Stimulated activated effector memory CD8-positive, alpha-beta T cell treated with anti-CD3 and anti-CD28 coated beads, Interleukin-12 subunit alpha, Interleukin-12 subunit beta, amount 100 ng/mL, for 72 hours (primary cell): ENCODE measurements at places on chromosomes 2 and 18.
A peak's percentile ranks its signal among the peaks of the same experiment; 100 is the strongest.

GRCh38 chr2:83240611-83241010 is 1218.5 kb downstream of the SUCLG1 start:
- no peak for DNase-seq

DNA sequence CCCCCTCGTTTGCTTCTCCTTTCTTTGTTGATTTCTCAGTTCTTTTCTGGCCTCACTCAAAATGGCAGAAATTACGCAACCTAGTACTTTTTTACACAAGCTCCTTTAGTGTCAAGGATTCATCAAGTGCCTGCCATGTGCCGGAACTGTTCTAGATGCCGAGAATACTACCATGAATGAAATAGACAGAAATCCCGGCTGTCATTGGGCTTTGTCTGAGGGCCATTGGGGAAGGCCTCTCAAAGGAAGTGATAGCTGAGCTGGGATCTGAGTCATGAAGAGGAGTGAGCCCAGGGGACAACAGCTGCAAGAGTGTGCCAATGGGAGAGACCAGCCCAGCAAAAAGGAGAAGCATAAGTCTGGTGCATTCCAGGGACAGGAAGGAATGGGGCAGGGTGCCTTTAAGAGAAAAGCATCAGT is 34.3 kb upstream of the PPP1CB start:
- no peak for DNase-seq

GRCh38 chr2:110662560-110662959 is 15.3 kb downstream of the BUB1 start:
- no peak for DNase-seq

DNA sequence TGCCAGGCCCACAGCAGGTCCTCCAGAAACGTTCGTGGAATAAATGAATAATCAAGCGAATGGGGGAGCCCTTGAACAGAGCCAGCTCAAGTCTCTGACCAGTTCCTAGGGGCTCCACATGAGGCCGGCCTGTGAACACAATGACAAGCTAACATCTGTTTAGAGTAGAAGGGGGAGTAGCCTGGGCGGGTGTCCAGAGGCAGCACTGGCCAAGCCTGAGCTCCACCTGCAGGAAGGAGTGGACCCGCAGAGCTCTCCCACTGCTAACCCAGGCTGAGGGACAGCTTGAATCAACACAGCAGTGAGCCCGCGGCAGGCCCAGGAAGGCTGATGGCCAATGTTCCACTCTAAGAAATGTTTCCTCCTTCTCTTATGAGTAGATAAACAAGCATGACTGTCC is 234.8 kb upstream of the RAB6C start:
- no peak for DNase-seq

GRCh38 chr2:8378016-8378810 is 303.6 kb upstream of the ID2 start:
- no peak for DNase-seq

DNA sequence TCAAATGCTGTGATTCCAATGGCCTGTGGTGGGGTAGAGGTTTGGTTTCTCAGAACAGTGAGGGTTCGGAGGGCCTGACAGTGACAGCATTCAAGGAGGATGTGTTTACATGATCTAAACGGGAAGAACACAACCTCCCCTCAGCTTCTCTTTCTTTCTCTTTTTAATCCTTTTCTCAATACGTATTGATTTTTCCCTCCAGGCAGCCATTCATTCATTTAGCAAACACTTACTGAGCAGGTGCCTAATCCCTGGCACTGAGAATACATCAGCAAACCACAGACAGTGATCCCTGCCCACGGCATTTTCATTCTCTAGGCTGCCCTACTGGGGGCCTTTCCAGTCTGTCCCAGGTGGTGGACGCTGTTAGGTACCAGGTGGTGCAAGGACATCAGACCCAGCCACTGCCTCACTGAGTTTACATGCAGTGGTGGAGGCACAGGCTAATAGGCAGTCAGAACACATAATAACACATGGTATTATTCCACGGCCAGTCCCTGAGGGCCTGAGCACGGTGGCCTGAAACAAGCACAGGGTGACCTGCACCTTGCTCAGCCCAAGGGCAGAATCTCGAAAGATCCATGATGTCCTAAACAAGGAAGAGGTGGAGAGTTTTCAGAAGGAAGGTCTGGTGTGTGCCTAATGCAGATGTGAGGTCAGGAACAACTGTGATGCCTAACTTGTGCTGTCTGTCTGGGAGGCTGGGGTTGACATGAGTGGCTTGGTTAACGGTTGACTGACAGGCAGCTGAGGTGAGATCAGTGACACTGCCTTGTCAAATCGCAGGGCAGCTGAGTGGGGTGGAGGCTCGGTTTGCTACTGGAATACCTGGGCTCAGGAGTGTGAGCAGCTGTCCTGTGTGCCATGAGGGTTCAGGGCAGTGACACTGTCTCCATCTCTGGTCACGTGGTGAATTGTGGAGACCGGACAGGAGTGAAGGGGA is 785.5 kb upstream of the HS6ST1 start:
- no peak for DNase-seq

DNA sequence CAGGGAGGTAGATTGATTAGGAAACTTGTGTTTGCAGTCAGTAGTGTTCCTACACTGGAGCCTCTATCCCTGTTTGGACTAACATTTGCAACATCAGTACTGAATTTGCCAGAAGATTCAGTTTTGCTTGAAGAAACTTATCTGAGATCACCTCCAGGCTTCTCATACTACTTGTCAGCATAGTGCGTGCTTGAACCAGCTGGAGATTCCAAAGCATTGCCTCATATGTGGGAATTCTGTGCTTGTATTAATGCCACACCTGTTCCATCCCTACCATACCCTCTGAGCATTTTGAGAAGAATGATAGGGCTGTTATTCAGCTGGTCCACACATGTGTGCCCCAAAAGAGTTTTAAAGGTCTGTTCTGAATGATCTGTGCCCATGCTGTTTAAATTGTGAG is 148.7 kb downstream of the RAPGEF4 start:
- DNase-seq, result no peak

DNA sequence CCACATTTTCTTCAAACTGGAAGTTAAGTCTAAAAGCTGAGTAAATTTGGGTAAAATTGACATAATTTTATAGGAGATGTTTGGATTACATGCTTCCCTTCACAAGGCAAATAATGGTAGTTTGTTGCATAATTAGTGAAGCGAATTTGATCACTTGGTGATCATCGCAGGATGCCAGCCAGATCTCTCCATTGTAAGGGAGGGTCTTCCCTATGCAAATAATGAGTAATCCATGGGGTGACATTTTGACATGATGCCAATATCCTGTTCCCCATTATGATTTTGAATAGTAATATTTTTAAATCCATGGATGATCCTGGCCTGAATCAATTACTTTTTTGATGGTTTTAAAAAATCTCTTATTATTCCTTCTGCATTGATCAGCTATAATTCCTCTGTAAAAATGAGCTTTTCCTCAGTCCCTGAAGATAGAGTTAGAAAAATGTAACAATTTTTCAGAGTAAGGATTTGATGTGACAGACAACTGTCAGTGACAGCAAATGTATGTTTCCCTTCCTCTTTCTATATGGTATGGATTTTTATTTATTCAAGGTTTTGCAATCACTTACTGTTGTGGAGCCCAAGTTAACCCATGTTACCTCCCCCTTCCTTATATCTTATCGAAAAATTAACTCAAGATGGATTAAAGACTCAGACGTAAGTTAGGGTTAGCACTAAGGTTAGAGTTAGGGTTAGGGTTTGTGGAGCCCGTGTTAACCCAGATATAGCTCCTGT is 21.4 kb downstream of the CCL20 start:
- no peak for DNase-seq

DNA sequence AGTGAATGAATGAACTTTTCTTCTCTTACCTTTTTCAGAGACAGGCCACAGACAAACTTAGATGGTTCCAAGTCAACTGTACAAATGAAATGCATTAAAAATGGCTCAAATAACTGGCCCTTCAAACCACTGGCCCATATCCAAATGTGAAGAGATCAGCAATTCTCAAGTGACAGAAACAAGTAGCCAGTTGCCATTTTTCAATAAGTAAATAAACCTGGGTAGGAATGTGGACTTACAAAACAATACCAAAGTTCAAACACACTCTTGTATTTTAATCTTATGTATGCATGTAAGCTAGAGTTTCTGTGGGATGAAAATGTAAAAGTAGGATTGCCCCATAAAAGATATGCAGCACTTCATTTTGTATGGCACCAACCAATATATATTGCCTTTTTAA is 129.2 kb downstream of the MEP1B start:
- DNase-seq, result no peak

DNA sequence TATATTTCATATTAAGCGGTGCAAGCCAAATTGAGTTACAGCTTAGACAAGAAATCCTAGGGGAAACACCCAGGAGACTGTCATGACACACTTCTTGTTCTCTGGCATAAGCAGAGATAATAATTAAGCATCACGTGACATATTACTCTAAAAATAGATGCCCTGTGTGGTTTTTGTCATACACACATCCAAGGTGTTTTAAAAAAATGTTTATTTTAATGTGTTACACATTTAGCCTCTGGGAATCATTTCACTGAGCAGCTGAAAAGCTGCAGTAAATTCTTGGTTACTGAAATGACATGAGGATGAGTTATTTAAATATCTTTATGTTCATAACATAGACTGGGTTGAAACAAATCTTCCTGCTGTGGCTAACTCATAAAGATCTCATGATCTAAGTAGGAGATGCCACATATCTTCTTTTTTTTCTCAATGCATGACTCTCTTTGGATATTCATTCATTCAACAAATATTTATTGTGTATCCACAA is 38.0 kb upstream of the ERMN start:
- DNase-seq, result no peak

GRCh38 chr18:49886891-49887764 is 73.8 kb upstream of the ACAA2 start:
- no peak for DNase-seq

GRCh38 chr18:51621113-51621863 is 423.8 kb upstream of the MEX3C start:
- DNase-seq, result peak; percentile 58

DNA sequence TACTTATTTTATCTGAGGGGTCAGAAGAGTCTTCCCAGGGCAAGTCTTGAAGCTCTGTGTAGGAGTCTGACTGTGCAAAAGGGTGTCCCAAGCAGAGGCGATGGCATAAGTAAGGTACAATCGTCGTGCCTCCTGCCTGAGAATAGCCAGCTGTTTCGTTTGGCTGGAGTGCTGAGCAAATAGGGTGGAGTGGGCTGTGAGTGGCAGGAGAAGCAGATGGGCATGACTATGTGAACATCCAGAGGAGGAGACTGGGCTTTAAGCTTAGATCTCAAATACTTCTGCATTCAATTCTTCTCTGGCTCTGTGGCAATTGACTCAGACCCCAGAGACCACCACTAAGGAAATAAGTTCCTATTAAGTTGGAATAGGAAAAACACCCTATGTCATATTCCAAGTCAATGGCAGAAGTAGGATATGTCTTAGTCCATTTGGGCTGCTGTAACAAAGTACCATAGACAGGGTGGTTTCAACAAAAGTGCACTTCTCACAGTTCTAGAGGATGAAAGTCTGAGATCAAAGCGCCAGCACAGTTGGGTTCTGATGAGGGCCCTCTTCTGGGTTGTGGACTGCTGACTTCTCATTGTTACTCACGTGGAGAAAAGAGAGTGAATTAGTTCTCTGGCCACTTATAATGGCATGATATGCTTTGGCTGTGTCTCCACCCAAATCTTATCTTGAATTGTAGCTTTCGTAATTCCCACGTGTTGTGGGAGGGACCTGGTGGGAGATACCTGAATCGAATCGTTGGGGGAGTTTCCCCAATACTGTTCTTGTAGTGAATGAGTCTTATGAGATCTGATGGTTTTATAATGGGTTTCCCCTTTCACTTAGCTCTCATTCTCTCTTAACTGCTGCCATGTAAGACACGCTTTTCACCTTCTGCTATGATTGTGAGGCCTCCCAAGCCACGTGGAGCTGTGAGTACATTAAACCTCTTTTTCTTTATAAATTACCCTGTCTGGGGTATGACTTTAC is 120.2 kb downstream of the LPIN1 start:
- no peak for DNase-seq

DNA sequence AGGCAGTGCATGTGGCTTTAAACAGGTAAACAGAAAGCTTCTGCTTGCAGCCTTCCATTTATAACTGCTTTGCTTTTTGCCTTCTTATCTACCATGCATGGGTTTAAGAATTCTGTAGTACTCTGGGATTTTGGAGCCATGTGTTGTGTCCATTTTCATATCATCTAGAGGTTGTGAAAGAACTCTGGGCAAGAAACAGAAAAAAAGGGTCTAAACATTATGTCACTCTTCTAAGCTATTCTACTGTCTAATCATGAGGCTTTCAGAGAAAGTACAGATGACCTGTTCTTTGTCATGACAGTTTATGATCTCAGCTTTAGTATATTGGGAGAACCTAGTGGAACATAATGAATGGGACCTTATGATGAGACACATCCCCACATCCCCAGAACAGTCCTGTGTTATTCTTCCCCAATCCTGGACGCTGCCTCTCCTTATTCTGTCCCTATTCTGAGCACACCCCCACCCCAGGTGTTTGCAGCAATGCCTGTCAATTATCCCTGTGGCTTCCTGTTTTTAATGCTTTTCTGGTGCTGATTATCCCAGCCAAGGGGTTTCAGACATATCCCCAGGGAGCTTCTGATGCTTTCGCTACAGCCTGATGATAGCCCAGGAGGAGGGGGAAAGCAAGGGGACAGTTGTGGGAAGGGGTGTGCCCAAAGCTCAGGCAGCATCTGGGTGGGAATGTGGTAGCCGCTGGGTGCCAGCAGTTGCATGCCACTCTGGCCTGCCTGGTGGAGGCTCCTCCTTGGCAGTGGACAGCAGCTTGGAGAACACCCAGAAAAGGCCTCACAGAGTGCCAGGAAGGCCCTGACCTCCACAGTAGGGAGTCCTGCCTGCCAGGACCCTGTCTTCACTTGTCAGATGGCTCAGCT is 169.5 kb upstream of the MAP3K20 start:
- no peak for DNase-seq

DNA sequence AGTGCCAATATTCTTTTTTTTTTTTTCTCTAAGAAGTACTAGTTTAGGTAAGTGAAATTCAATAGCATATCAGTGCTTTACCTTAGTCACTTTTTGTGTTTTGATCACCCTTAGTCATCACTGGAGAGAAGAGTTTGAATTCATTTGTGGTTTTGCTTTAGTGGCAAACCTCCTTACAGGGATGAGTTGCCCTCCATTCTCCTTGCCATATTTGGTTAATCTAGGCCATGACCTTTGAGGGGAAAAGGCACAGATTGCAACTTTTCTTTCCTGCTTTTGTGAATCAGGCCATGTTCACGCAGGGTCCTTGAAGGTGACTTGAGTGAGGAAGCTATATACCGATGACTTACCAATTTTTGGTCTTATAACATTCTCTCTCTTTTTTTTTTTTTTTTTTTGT is 34.4 kb downstream of the PLEKHA3 start:
- no peak for DNase-seq

DNA sequence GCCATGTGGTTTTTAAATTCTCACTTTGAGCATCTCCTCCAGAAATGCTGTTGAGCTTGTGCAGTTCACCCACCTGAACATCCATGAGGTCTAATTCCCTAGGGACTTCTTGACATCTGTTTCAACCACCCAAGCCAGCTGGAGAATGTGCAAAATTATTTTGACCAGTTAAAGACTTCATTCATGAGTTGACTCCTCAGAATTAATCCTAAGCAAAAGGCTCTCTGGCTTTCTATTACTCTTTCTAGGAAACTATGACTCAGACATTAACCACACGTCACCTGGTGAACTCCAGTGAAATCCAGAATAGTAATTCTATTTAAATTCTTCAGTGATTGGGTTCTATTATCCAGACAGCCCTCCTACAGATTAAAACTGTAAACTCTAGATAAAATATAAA is 247.5 kb downstream of the NBAS start:
- no peak for DNase-seq

- no peak for DNase-seq
These were observed 376.8 kb downstream of the TRIB2 start for GRCh38 chr2:13093416-13093991.

GRCh38 chr2:29606104-29607037 is 315.0 kb downstream of the ALK start:
- DNase-seq, result no peak

- no peak for DNase-seq
These were observed 23.8 kb downstream of the ANKAR start for GRCh38 chr2:189698020-189698887.
